Activated T-helper 1 cell treated with anti-CD3 and anti-CD28 coated beads, Interleukin-2, amount 50 U/mL, for 16 hours (primary cell): ENCODE measurements at places on chromosomes 16 and 17.
A peak's percentile ranks its signal among the peaks of the same experiment; 100 is the strongest.

DNA sequence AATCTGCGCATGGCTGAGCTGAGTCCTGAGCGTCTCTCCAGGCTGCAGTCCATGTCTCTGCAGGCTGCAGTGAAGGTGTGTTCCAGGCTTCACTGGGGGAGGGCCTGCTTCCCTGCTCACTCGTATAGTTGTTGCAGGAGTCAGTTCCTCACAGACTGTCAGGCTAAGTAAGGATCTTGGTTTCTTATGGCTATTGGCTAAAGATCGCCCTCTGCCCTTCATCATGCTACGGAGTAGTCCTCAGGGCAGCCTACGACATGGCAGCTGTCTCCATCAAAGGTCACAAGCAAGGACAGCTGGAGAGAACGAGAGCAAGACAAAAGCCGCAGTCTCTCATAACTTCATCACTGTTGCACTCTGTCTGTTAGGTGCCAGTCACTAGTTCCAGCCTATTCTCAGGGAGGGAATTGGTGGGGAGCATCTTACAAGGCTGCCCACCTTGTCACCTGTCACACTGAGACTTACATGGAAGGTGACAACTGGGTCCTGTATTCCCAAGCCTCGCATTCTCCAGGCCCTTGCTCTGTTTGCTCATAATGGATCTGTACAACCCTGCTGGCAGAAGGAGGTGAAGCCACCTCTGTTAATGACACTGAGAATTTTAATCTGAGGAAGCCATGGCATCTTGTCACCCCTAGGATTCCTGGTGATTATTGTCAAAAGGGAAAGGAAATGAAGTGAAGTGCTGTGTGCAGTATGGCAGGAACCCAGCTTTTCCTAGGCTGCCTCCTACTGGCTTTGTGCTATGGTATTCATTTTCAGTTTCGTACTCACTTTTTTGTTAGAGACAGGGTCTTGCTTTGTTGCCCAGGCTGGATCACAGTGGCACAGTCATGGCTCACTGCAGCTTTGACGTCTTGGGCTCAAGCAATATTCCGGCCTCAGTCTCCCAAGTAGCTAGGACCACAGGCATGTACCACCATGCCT is 43.4 kb downstream of the MFSD11 start:
- no peak for DNase-seq

DNA sequence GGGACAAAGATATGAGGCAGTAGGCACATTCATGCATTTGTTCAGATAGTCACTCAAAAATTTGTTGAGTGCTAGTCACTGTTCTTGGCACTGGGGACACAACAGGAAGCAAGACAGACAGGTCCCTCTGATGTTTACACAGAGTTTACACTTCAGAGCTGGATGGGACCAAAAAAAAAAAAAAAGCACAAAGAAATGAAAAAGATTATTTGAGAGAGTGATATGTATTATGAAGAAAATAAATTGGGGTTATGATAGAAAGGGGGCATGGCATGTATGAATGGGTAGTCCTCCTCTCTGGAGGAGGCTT is 3.5 kb upstream of the YPEL2 start:
- no peak for DNase-seq

- no peak for DNase-seq
Measured at GRCh38 chr17:80921741-80922579, 69.7 kb upstream of the CHMP6 start.

DNA sequence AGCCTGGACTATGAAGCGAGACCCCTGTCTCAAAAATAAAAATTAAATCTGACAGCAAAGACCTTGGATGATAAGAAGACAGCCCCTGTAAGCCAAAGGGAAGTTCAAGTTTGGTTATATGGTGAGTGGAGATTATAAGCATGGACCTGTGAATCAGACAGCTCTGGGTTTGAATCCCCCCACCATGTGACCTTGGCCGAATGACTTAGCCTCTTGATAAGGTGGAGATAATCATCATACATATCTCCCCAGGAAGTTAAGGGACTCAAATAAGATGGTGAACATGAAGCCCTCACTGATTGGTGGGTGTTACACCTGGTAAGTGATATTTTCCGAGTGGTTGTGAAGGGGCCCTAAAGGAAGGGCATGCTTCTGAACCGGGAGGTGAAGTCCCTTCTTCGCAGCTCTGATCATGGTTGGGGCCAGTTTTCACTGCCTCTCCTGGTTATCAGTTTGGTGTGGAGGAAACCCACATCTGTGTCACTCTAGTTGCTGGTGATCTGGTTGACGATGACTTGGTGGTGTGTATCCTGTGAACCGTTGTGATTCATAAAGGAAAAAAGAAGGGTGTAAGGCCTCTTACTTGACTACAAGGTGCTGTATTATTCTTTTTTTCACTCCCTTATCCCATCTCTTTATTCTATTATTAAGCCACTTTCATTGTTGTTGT is 61.7 kb upstream of the CLEC18A start:
- DNase-seq: no peak

- DNase-seq: no peak
Measured at GRCh38 chr17:66692421-66692690, 142.6 kb upstream of the CACNG5 start.

- no peak for DNase-seq
Measured at GRCh38 chr16:67967958-67968399, 458 bp downstream of the SLC12A4 start.

GRCh38 chr16:69064764-69065313 is 40.6 kb upstream of the HAS3 start:
- DNase-seq: no peak

DNA sequence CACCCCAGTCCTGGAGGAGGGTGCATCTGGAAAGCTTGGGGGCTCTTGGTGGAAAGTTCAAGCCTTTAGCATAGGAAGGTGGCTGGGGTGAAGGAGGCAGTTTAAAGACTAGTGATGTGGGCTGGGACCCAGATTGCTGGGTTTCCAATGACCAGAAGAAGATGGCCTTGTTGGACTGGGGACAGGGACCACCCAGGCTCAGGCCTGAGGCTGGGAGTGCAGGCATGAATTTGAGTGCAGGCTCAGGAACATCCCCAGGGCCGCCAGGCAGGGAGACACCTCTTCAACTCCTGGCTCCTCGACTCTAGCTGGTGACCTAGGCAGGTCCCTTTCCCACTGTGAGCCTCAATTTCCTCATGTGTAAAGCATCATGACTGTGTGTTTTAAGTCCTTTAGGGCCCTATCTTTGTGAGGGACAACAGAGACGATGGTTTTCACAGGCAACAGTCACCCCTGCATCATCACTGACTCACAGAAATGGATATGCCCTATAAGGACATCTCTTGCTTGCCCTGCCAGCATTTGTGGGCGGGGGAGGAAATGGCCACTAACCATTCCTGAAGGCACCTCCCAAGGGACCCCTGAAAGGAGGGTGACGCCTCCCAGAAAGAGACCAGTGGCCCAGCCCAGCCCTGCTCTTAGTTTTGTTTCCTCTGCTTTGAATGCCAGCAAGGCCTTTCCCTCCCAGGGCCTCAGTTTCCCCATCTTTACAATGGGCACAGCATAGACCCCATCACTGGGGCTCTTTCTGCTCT is 11.1 kb downstream of the NLRC5 start:
- peak; percentile 40 for DNase-seq

DNA sequence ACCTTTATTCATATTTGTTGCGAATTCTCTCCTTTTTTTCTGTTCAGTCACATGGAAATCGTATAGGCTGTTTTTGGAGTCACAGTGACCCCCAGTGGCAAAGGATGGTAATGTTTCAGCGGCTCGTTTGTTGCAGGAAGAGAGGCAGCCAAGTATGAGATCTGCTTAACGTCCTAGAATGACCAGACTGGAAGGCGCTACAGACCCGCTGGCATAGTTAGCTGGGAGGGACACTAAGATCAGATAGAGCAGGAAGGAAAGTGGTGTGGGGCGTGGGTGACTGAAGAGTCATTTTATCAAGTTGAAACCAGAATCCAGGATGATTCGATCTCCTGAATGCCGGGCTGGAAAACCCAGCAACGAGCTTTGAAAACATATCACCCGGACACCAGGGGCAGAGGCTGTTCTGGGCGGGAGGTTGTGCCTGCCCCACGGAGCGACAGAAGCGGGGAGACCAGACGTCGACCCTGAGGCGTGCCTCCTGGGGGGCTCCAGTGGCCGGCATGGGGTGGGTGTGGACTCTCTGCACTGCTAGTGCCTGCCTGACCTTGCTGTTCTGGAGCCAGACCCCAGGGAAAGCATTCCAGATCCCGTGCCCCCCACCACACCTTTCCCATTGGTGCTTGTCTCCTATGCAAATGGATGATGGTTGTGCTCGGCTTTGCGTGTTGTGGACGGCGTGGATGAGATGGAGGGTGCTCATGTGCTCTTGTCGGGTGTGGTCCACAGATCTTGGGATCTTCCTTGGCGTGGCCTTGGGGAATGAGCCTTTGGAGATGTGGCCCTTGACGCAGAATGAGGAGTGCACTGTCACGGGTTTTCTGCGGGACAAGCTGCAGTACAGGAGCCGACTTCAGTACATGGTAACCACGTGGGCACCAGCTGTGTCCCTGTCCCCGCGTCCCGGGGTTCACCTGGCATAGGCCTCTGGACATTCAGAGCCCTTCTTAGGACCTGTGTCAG is 7.7 kb downstream of the IL34 start:
- DNase-seq: peak; percentile 66

DNA sequence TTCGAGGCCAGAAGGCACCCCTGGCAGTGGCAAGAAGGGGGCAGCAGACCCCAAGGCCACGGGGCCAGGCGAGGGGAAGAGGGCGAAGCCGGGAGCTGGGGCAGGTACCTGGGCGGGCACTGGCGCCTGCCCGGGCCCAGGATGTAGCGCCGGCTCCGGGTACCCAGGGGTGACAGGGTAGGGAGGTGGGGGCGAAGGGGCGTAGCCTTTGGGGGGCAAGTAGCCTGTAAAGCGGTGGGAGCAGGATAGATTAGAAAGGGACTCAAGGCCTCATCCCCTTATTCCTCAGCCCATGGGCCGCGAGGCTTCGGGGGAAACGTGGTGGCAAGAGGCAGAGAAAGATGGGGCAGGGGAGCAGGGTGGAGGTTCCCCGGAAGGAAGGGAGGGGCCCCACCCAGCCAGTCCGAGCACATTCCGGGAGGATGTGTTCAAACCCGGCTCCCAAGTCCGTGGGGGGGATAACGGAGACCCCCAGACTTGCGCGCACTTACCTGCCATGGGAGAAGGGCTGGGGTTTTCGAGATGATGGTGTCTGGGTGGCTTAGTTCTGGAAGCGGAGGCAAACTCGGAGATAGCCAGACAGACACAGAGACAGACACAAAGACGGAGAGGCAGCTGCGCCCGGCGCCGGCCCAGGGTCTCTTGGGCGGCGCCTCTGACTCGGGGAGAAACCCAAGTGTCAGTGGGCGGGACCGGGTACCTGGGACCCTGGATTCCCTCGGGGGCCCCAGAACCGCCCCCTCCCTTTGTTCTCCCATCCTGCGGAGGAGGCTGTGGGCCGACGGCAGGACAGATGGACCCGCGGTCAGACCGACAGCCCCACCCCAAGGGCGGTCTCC is 493 bp downstream of the PLSCR3 start:
- peak; percentile 39 for DNase-seq

DNA sequence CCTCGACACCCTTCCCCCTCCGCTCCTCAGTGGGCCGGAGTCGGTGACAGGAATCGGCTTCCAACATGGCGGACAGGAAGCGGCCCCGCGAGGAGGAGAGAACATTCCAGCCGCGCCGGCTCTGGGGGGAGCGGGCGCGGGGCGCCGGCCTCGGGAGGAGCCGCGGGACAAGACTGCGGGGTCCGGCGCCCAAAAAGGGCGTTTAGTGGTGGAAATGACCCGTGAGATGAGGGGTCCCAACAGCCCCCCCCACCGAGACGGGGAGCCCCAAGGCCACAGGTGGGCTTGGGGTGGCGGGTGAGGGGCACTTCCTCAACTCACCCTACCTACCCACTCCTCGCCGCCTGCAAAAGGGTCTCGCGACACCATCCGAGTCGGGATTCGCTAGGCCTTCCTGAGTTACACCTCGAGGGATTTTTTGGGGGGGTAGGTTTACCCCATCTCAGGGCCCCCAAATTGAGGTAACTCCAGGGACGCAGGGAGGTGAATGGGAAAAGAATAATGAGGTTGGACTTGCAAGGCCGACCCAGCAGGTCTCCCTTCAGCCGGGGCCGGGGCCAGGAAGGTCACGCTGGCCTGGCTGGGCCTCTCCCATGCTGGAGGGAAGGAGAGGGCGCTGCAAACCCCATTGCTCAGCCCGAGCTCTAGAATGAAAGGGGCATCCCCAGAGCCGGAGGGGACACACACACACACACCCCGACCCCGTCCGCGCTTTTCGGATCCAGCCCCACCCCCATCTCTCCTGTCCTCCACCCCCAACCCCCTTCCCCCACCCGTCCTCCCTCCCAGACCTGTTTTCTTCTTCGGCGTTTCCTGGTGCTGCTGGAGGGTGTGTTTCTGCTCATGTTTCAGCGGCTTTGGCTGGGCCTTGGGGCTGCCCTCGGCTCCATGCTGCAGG is 707 bp downstream of the NUFIP2 start:
- peak; percentile 31 for DNase-seq

GRCh38 chr16:89117227-89117974 is 23.7 kb downstream of the ACSF3 start:
- DNase-seq: no peak

- no peak for DNase-seq
Measured at GRCh38 chr16:78364556-78364880, 265.1 kb downstream of the WWOX start.

GRCh38 chr17:68102318-68102758 is 66.8 kb downstream of the KPNA2 start:
- no peak for DNase-seq

GRCh38 chr17:19570544-19571062 is 36.9 kb downstream of the SLC47A1 start:
- no peak for DNase-seq

DNA sequence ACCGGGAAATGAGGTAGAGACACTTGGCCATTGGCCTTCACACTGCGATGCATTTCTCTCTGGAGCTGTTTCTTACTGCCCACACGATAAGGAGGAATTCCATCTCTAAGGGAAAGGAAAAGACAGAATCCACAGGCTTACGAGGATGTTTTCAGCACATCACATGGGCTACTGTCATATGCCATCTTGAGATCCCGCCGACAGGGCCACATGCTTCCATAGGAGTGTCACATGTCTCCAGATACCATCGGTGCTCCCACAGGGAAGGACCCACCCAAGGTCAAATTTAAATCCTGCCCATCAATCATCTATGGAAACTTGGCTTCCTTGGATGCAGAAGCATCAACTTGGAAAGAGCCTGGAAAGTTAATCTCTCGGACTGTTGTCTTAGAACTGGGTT is 20.0 kb downstream of the AXIN2 start:
- no peak for DNase-seq

GRCh38 chr17:76742958-76743357 is 5.0 kb downstream of the MFSD11 start:
- no peak for DNase-seq

DNA sequence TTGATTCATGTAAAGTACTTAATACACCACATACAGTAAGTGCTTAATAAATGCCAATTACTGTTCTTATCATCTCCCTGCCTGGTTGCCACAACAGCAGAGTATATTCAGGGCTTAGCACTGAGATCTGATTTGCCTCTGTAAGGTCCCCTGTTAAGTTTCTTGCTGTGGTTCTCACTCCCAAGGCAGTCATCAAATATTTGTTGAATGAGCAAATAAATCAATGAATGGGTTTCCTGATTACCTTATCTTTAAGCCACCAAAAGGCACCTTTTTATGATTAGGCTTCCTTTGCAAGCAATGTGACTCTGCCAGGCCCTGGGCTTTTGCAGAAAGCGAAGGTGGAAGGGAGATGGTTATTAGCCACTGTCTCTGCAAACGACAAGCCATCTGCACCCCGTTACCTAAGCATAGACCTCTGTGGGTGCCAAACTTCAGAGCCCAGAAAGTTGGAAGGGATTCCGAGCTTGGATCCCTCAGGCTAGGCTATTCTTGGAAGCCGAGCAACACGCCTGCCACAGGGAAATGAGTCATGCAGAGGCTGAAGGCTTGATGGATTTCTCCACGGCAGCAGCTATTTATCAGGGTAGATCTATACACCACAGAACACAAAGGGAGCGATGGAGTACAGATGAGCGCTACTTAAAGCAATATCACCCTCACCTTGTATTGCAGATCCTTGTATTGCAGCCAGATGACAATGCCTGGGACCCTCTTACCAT is 102.0 kb downstream of the GRIN2A start:
- DNase-seq: no peak
